ENCODE measurements at places on chromosomes 16 and 17. TPM values are rescaled to one million over a fixed set of nuclear protein-coding genes. Genes with fewer than 3 reads are reported as not detected.

FNDC8 gene
- not detected for total RNA-seq

DNA sequence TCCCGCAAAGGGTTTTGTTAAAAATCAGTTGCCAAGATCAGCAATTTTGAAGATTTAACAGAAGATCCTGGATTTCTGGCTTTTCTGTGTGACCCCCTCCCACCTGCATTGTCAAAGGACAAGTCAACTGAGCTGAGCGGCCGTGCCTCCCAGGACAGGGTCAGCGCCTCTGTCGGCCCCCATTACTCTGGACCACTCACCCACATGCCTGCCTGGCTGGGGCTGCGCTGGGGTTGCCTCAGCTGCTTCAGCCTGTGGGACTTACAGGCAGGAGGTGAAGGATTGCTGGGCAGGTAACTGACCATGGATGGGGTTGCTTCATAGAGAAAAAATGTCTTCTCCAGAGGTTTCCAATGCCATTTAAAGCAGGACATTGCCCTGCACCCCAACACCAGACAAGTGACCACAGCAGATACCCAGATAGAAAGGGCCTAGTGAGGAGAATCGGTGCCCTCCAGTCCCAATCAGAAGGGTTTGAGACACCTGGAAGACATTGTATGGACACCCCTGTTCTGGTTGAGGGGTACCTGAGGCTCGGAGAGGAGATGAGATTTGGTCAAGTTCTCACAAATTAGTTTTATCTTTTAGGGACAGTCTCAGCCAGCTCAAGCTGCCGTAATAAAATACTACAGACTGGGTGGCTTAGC is 52.8 kb downstream of the SNX20 start:
- no peak for DNase-seq

DNA sequence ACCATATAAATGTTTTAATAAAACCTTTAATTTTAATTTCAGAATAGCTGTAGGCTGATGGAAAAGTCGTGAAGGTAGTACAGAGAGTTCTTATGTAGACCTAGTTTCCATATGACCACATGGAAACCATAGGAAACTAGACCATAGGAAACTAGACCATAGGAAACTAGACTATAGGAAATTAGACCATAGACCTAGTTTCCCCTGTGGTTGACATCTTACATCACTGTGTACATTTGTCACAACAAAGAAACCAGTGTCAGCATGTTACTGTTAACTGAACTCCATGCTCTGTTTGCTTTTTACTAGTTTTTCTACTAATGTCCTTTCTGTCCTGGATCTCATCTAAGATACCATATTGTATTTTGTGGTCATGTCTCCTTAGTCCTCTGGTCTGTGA is 14.6 kb downstream of the NUDT7 start:
- no peak for DNase-seq

- no peak for DNase-seq
Measured at GRCh38 chr17:5913032-5913531, 157.1 kb upstream of the WSCD1 start.

- DNase-seq: no peak
Measured at GRCh38 chr16:88853325-88853941, 3.3 kb downstream of the GALNS start.

BAHCC1 gene
- total RNA-seq: 49.3 TPM

DNA sequence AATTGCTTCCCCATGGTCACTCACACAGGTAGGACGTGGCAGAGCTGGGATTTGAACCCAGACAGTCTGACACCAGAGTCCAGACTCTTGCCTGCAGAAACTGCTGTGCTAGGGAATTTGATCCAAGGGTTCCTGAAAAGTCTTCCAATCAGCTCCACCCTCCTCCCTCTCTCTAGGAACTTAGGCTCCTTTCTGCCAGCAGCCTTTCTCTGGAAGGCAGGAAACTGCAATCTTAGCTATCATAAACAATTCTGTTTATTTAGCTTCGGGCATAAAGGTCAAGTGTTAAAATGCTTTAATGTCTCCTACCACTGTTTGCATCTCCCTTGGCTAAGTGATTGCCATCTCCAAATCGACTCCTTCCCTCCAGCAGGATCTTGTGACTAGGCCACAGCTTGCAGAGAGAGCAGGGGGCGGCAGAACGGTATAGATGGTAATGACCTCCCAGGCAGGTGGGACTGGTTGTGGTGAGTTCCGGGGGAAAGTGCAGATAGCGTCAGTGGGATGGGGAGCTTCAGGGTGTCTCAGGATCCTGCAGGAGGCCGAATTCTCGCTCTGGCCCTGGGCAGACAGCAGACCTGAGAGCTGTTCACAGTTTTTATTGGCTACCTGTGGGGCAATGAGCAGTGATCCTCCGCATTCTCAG is 882.4 kb upstream of the EEF2KMT start:
- no peak for DNase-seq

GPR139 gene
- not detected for total RNA-seq

GRCh38 chr17:27548369-27548768 is 82.6 kb upstream of the LGALS9 start:
- DNase-seq: no peak

DPEP3 gene
- total RNA-seq: not detected

TP53TG3B gene
- total RNA-seq: not detected

DNA sequence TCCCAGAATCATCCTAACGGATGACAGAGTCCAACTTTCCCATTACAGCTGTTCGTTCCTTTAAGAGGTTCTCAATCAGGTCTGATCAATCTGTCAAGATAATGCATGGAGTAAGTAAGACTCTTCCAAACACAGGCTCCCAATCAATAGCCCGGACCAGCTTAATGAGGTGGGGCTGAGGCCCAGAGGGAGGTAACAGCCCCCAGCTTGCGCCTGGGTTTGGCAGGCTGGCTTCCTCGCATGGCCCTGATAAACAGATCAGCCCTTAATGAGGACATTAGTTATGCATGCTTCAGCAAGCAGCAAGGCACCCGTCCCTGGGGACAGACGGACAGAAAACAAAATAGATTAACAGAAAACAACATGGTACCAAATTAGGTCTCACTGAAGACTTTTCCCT is 145.7 kb downstream of the ZFHX3 start:
- DNase-seq: no peak

SBK1 gene
- 0.16 TPM for total RNA-seq

NUPR1 gene
- 85.3 TPM for total RNA-seq

CLEC3A gene
- total RNA-seq: not detected

GRCh38 chr16:9798474-9798873 is 383.8 kb downstream of the GRIN2A start:
- no peak for DNase-seq

MYH8 gene
- total RNA-seq: not detected

GRCh38 chr16:29806641-29807425 is 504 bp downstream of the MAZ start:
- no peak for DNase-seq

Measured in aorta (tissue), 5 donors.